ENCODE measurements at places on chromosomes 3 and 15.
A peak's percentile ranks its signal among the peaks of the same experiment; 100 is the strongest.

DNA sequence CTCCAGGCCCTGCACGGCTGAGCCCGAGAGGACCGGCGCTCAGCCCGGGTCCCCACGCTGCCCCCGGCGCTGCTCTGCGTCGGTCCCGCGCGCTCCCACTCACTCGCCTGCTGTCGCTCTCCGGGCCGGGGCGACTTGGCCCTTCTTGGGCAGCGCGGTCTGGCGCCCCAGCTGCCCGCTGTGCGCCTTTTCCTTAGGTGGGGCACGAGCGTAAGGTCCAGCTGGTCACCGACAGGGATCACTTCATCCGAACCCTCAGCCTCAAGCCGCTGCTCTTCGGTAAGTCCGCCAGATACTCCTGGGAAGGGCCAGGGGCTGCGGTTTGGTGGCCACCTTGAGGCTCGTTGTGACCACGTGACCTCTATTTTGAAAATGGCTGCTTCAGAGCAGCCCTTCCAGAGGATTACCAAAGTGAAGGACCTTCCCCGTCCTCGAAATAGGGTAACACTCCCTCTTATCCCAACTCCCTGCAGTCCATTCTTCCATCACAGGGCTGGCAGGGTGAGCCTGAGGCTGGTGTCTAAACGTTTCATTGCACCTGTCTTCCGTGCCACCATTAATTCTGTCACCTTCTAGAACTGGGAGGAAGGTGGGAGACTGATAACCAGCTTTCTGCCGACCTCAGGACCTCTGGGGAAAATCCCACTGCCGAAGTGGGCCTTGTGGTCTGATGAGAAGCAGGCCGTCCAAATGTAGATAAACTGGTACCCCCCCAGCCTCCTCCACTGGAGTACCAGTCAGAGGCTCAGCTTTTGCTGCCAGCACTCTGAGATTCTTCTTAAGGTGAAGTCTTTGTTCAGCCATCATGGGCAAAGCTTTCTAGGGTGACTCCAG is 812 bp downstream of the P4HTM start:
- peak; percentile 23 for DNase-seq

GRCh38 chr3:71973274-71974030 is 188.5 kb upstream of the PROK2 start:
- no peak for DNase-seq

DNA sequence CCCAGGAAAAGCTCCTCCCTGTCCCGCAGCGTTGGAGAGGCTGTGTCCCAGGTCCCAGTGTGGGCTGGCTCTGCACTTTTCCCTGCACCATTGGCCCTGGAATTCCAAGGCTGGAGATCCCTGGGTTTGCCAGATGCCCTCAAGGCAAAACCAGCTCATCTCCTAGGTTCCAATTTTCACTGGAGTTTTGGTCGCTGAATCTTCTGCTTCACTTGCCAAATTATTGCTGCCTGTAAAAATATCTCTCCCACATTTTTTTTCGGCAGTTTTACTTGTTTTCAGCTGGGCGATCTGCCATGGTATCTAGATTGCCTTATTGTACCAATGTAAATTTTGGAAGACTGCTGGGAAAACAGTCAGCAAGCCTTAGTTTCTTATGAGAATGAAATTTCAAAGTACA is 150.9 kb upstream of the ATP10A start:
- no peak for DNase-seq

DNA sequence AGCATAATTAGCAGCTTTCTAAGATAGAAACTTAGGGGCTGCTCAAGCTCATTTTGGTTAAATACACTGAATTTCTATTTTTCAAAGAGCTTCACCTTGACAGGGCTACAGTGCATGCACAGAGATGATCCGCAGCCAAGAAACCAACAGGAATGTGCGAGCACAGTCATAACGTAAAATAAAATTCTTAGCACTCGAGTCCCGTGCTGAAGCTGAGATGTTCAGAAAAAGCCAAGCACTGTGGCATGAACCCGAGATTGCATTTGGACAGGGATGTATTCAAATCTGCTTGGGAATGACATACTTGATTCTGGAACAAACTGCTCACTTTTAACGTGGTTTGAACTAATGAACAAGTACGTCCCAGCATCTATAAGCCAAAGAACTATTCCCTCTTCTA is 340.3 kb downstream of the FOXP1 start:
- DNase-seq = no peak

DNA sequence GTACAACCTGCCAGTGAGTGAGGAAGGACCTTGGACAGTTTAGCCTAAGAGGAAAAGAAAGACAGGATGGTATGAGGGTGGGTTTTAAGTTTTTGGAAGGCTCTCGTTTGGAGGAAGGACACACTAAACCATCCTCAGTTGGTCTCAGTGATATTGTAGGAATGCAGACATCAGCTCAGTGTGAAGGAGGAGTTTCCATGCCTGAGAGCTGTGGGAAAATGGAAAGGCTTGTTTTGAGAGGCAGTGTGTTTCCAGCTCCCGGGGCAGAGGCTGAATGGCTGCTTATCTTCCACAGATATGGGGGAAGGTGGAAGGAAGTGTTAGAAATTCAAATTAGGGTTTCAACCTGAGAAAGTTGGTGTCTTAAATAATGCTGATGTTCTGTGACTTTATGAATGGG is 89.6 kb upstream of the MYZAP start:
- no peak for DNase-seq

GRCh38 chr3:153246806-153247205 is 84.8 kb downstream of the RAP2B start:
- DNase-seq = no peak

DNA sequence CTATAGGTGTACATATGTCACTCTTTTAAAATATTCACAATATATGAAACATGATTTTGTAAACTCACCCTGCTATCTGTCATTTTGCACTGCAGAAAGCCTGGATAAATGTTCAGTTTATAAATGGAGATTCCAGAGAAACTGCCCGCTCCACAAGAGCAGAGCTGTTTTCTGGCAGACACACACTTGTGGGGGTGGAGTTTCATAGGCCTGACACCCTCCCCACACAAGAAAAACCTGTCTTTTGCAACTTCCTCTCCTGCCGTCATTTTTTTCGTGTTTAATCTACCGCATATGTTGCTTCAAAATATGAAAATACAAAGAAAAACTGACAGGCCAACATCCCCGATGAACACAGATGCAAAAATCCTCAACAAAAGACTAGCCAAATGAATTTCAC is 479.0 kb downstream of the GABRG3 start:
- no peak for DNase-seq

GRCh38 chr3:53846851-53847155 is 435 bp downstream of the IL17RB start:
- DNase-seq = no peak

- no peak for DNase-seq
These were observed 79.0 kb upstream of the DCLK3 start for GRCh38 chr3:36843065-36844051.

GRCh38 chr3:132378846-132379245 is 38.5 kb upstream of the DNAJC13 start:
- DNase-seq = no peak

DNA sequence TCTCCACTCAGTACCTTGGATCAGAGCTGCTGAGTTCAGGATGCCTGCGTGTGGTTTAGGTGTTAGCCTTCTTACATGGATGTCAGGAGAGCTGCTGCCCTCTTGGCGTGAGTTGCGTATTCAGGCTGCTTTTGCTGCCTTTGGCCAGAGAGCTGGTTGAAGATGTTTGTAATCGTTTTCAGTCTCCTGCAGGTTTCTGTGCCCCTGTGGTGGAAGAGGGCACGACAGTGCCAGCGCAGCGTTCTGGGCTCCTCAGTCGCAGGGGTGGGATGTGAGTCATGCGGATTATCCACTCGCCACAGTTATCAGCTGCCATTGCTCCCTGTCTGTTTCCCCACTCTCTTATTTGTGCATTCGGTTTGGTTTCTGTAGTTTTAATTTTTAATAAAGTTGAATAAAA is 7.0 kb upstream of the PODXL2 start:
- no peak for DNase-seq

DNA sequence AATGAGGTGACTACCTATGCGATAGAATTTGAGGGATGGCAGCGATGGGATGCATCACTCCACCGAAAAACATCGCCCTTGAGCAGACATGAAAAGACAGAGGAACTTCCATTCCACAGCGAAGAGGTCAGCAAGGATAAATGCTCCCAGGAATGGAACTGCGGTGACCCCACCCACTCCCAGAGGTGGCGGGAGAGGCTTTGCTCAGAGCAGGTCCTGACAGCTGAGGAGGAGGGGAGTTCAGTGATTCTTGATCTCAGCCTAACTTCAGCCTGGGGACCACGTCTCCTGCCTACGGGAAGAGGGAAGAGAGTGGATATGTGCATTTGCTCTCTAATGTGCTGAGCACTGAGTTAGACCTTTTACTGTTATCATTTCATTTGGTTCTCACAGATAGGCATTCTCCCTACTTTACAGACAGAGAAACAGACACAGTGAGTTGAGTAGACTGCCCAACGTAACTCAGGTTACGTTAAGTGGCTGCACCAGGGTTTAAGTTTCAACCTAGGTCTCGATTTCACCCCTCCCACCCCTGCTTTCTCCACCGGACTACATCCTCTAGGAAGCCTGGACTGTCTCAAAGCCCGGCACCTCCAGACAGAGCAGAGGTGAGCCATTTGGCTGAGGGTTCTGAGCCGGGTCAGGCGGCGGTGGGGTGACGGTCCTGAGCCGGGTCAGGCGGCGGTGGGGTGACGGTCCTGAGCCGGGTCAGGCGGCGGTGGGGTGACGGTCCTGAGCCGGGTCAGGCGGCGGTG is 170.0 kb downstream of the RAB11A start:
- DNase-seq = no peak

- no peak for DNase-seq
These were observed 108.5 kb upstream of the UNC13C start for GRCh38 chr15:53869806-53870073.

GRCh38 chr3:100033903-100034471 is 80.3 kb downstream of the FILIP1L start:
- no peak for DNase-seq

- no peak for DNase-seq
These were observed 82.9 kb upstream of the BOC start for GRCh38 chr3:113128386-113129015.

DNA sequence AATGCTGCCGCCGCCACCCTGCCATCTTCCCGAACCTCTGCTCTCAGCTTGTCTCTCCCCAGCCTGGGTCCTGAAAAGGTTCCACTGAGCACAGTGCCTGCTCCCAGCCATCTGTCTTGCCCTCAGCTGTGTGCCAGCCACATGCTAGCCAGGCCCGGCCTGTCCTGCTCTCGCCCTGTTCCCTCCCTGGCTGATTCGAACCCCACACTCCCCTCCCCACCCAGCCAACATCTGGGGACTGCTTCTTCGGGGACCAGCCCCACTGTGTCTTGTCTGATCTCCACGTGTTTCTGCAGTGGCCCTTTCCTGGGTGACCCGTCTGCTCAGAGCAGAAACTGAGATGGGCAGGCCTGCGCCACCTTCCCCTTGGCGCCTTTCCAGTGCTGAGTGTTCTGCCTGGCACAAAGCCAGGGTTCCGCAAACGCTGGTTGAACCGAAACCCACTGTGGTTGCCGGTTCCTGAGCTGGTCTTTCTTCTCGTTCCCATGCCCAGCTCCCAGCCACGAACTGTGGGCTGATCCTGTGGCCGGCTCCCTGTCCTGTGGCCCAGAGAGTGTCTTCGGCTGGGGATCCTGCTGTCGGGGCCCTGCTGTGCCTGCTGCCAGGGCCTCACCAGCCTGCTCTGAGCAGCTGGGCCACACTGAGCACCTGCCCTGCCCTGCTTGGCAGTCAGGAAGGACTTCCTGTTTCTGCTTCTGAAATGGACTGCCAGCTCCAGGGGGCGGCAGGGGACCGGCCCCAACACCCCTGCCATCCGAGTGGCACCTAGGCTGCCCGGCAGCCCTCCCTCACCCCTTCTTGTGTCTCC is 62.7 kb upstream of the KLF13 start:
- no peak for DNase-seq

GRCh38 chr15:86506401-86506800 is 426.7 kb downstream of the AGBL1 start:
- no peak for DNase-seq

- no peak for DNase-seq
These were observed 110.8 kb upstream of the ICE2 start for GRCh38 chr15:60589728-60590127.

- no peak for DNase-seq
These were observed 93.8 kb upstream of the UBE2E1 start for GRCh38 chr3:23711916-23712494.

- no peak for DNase-seq
These were observed 66.0 kb downstream of the STAC start for GRCh38 chr3:36446276-36446675.

DNA sequence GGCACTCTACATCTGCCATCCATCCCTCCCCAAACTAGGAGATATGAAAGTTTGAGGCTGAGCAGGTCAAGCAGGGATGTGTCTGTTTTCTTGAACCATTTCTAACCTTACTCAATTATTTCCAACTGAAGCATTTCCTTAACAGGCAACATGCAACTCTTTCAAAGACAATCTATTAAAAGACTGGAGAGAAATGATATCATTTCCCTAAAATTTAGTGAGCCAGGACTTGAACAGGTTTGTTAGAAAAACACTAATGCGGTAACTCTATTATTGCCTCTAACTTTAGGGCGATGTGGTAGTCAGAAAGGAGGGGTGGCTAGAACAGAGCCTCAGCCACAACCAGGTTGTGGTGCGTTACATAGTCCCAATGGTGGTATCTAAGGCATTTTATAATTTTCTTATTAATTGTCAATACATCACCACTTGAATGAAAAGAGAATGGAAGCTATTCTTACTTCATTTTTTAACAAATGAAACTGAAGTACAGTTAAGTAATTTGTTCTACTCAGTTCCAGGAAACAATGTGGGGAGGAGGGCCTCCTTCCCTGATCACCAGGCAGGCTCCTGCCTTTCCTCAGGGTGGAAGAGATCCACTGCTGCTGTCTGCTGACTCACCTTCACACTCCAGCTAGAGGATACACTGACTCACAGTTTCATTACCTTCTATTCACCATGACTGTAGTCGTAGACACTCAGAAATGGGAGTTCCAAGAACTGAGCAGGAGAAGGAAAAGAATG is 22.8 kb downstream of the MYO1E start:
- no peak for DNase-seq

GRCh38 chr3:88031642-88032077 is 27.1 kb downstream of the CGGBP1 start:
- DNase-seq = no peak

Data from D721Med (cell line).